Peyer's patch (tissue), 4 donors: ENCODE measurements at places on chromosomes 11 and 22. TPM values are rescaled to one million over a fixed set of nuclear protein-coding genes. Genes with fewer than 3 reads are reported as not detected.

The SYCE3 gene
- total RNA-seq = not detected

The CHRNA10 gene
- 5.4 TPM for total RNA-seq

DNA sequence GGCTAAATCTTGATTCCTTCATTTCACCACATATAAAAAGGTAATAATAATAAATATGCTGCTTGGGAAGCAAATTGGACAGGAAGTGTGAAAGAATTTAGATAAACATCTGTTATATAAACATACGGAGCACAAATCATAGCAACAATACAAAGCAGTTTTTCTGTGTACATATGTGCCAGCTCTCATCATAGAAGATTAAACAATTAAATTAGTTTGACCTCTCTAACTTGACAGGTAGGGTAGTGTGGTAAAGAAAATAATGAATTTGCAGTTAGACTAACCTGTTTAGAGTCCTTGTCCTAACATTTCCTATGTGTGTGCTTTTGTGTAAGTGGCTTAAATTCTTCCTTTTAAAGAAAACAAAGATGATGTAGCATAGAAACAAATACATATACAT lies 995.7 kb upstream of the TENM4 start:
- no peak for DNase-seq

The PATE2 gene
- total RNA-seq = not detected

The DLG2 gene
- total RNA-seq = 1.6 TPM

- DNase-seq = no peak
These were observed 1.9 kb upstream of the ARHGAP8 start for GRCh38 chr22:44750481-44750880.

DNA sequence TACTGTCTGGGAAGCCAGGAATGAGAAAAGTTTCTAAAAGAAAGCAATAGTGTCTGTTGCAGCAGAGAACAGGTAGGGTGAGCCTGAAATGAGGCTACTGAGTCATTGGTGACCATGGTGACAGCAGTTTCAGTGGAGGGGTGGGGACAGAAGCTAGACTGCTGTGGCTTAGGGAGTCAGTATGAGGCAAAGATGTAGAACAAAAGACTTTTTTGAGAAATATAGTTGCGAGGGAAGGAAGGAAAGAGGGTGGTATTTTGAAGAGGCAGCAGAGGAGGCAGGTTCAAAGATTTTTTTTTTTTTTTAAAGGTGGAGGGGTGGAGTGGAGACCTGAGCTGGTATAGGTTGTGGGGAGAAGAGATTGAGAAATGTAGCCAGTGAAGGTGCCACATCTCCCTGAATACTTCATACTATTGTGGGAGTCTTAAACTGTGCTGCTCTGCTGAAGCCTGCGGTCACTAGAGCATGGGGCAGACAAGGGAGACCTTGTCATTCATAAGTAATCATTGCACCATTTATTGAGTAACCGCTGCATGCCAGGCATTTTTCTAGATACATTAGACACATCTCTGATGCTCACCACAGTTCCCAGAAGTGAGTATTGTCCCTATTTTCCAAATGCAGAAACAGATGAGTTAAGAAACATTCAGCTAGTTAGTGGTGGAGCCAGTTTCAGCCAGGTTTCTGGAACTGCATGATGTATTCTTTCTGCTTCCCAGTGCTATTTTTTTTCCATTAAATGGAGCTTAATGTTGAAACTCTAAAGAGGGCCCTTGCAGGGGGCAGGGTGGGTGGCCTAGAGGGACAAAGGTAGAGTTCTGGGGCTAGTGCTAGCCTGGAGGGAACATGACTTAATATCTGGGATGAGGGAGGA lies 49.9 kb downstream of the STIM1 start:
- DNase-seq = no peak

DNA sequence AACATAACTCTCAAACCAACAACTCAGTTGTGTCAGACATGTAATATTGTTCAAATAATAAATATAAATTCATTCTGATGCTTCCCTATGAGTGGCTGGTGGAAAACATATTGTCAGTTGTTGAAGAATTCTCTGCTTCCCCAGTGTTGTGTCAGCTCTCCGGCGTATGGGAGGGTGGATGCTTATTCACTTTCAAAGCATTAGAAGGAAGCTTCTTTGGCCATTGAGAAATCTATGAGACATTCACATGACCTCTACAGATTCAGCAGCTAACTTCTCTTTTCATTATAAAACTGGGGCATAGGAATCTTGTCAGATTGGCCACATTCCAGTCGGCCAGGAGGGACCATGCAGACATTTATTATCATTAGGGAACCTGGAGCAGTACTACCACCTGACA lies 2.9 kb downstream of the OR51V1 start:
- no peak for DNase-seq

- DNase-seq = no peak
These were observed 13.7 kb downstream of the KMT5B start for GRCh38 chr11:68199295-68199987.

The CNTF gene
- total RNA-seq = 6.8 TPM

The ANGPTL5 gene
- total RNA-seq = not detected

The CCDC34 gene
- total RNA-seq = 2.6 TPM

- DNase-seq = no peak
These were observed 54.4 kb downstream of the FLRT1 start for GRCh38 chr11:64089915-64090805.

GRCh38 chr11:1924181-1924580 lies 4.7 kb downstream of the TNNT3 start:
- DNase-seq = no peak

- DNase-seq = no peak
These were observed 64.0 kb downstream of the PARVA start for GRCh38 chr11:12441231-12441861.

DNA sequence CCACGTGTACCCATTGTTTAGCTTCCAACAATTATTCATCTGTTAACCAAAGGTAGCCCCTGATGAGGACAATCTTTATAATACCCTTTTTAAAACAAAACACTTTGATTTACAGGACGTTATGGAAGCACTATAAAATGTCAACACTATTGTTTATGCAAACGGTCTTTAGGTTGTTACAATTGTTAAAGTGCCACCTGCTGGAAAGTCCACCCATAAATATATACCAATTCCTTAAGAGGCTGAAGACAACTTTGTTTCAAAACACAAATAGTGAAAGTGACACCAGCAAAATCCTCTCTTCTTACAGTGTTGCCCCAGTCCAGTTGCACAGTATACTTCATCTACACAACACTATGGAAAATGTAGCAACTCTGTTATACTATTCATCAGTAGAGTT lies 68.9 kb upstream of the SLN start:
- DNase-seq = no peak

The MRGPRF gene
- 21.9 TPM for total RNA-seq

GRCh38 chr22:23283591-23284503 lies 103.5 kb downstream of the BCR start:
- DNase-seq = no peak

DNA sequence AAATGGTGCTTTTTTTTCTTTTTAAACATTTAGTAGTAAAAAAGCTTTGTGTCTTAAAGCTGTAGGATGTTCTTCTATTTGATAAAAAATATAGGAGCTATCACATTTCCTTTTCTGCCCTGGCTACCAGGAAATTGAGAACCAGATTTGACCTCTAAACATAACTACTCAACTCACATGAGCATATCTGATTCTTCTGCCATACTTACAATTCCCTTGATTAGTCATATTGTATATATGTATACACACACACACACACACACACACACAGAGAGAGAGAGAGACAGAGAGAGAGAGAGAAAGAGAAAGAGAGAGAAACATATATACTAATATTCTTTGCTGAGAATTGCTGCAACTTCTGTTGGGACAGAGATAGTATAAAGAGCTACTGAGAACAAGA lies 23.0 kb upstream of the GDPD4 start:
- no peak for DNase-seq

DNA sequence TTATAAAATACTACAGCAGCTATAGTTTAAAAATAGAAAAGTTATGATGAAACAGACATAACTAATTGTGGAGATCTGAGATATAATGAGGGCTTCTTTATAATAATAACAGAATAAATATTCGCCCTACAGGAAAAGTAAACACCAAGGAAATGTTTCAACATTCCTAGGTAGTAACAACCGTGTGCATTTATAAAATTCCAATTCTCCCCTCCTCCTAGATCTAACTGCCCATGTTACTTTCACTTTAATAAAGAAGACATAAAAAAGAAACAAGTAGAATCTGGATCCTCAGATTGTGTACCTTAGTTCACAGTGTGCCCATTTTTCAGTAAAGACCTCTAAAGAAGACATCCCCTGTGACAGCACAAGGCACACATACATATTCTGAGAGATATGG lies 57.8 kb upstream of the MN1 start:
- no peak for DNase-seq

- DNase-seq = no peak
These were observed 401.3 kb upstream of the CADM1 start for GRCh38 chr11:115905341-115906000.

The AIFM3 gene
- 9.5 TPM for total RNA-seq

DNA sequence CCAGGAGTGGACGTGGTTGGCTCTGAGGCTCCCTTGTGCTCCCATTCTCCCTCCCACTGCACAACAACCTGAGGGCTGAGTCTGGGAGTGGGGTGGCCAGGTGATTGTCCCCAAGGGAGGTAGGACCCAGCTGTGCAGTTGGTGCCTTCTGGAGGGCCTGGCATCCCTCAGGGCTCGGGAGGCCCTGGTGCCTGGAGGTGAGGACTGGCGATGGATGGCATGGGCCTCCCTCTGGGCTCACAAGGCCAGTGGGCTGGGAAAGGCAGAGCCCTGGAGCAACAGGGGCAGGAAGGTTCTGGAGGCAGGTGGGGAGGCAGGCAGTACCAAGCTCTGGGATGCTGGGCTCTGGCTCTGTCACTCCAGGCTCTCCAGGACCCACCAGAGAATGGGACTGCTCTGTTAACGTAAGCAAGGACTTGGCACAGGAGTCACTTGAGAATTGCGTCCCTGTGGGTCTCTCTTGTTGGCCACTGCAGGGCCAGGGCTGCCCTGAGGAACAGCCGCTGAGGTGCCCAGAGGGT lies 114.2 kb downstream of the KCNQ1OT1 start:
- peak; percentile 38 for DNase-seq

GRCh38 chr11:133269267-133269666 lies 263.0 kb downstream of the OPCML start:
- no peak for DNase-seq

DNA sequence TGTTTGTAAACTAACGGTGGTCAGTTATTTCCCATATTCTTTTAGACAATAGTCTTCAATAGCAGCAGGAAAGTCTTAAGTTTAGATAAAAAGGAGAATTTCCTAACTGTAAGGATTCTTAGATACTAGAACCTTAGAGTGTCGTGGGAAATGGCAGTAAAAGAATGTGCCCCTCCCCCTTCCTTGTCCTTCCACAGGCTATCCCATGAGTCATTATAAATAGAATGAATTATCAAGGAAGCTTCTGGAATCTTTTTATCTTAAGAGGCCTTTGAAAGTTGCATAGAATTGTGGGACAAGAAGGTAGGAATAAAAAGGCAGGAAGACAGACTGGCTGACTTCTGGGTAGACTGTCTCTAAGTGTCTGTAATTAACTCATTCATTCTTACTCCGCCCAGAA lies 165.2 kb upstream of the TBCEL start:
- DNase-seq = no peak

The OR4A15 gene
- total RNA-seq = not detected

- DNase-seq = no peak
These were observed 51.1 kb upstream of the CFAP300 start for GRCh38 chr11:101996111-101996510.

The CD3D gene
- 15.4 TPM for total RNA-seq

DNA sequence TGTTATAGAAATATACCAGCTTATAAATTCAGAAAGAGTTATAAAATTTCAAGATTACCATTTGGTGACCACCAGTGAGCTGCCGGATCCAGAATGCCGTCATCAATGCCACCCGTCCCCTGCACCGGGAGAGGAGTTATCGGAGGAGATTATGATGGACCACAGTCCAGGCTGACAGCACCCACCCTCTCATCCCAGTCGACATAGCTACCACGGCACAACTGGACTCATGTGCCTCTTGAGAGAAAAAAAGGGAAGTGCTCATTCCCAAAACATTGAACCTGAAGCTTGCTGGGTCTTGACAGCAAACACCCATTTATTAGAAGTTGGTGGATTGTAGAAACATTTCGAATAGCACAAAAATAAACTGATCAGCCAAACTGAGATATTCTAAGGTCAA lies 1331.5 kb downstream of the TBC1D22A start:
- DNase-seq = no peak

The NTM gene
- 1.7 TPM for total RNA-seq

The TRIM5 gene
- total RNA-seq = 26.3 TPM

The ACR gene
- total RNA-seq = not detected

GRCh38 chr11:848380-848931 lies 5.8 kb downstream of the TSPAN4 start:
- DNase-seq = peak; percentile 75

- DNase-seq = no peak
These were observed 64.6 kb downstream of the PANX1 start for GRCh38 chr11:94193288-94193687.

GRCh38 chr22:33513388-33514338 lies 406.6 kb downstream of the LARGE1 start:
- DNase-seq = no peak

DNA sequence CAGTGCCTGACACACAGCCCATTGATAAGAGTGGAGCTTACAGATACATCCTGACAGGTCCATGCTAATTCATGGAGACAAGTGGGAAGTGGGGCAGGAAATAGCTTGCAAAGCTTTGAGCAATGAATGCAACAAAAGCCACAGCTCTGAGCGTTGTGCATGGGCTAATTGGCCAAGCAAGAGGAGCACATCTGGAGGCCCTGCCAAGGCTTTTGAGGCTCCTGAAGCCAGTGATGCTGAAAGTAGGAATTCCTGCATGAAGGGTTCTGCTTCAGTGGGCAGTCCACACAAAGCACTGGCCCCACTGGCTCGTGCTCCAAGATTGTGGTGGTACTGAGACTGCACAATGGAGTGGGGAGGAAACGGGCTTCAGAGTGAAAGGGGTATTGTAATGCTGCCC lies 103.8 kb upstream of the CSNK2A3 start:
- no peak for DNase-seq
